ENCODE measurements at places on chromosomes 3 and 15.

GRCh38 chr3:39762537-39763070 is 46.8 kb upstream of the MYRIP start:
- DNase-seq, result no peak

GRCh38 chr3:52532517-52532837 is 1.2 kb downstream of the NT5DC2 start:
- peak; percentile 60 for DNase-seq

- DNase-seq, result no peak
These were observed 608.2 kb upstream of the CCDC54 start for GRCh38 chr3:106768941-106769480.

DNA sequence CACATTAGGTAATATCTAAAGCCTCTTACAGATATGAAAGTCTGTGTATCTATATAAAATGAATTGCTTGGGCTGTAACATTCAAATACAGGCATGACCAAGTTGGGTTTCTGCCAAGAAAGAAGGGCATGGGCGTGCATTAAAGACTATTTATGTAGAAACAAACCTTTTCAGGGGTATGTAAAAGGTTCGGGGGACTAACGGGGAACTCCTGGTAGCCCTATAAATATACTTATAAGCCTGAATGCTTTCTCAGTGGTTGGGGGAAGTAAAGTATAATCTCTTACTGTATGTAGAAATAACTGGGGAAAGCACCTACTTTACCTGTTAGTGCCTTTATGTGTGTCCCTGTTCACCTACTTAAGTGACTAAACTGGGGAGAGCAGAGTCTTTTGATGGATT is 154.5 kb upstream of the TBL1XR1 start:
- no peak for DNase-seq

- no peak for DNase-seq
These were observed 30.0 kb upstream of the ZNF280D start for GRCh38 chr15:56763141-56763895.

GRCh38 chr3:37501571-37502313 is 327.4 kb upstream of the LRRFIP2 start:
- DNase-seq, result no peak

GRCh38 chr3:21705769-21706168 is 45.2 kb downstream of the ZNF385D start:
- no peak for DNase-seq

DNA sequence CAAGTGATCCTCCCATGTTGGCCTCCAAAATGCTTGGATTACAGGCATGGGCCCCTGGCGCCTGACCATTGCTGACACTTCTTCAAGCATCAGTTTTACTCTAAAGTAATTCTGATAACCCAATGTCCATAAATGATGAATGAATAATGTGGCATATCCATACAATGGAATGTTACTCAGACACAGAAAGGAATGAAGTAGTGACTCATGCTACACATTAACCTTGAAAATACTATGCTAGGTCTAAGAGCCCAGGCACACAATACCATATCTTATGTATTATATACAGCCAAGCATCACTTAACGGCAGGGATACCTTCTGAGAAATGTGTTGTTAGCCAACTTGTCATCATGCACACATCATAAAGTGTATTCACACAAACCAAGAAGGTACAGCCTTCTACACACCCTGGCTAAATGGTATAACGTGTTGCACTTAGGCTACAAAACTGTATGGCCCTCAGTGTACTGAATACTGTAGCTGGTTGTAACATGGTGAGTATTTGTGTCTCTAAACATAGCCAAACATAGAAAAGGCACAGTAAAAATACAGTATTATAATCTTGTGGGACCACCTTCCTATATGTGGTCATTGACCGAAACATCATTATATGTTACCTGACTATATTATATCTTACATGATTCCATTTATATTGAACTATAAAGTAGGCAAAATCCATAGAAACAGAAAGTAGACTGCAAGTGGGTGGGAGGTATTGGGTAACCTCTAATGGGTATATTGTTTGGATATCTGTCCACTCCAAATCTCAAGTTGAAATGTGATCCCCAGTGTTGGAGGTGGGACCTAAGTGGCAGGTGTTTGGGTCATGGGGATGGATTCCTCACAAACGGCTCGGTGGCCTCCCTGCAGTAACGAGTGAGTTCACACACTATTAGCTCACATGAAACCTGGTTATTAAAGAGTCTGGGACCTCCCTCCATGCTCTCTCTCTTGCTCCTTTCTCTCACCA is 31.4 kb downstream of the MKRN2 start:
- peak; percentile 21 for DNase-seq

DNA sequence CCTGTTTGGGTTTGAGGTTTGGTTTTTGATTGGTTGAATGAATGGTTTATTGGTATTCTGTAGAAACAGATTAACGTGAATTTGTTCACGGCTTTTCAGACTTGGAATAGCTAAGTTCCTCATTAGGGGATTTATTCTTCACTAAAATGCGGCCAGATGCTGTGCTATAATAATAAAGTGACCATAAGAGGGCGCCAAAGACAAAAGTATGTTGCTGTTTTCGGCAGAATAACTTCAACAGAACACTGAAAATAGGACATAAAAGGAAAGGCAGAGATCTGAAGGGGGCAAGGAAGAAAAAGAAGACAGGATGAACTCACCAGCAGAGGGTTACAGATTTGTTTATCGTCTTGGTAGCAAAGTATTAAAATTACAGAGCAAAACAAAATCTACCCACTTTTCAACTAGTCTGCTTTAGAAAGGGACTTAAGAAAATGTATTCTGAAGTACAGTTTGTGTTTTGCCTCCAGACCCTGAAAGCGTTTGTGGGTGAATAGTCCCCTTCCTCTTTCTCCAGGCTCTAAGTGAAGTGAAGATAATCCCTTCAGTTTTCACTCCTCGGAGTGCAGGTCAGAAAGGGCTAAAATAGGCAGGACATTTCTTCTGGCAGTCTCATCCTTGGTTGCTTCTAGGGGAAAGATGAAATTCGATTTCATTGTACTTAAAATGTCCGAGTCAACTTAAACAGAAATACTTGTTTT is 147.6 kb downstream of the IL20RB start:
- DNase-seq, result peak; percentile 54

- no peak for DNase-seq
These were observed 475.6 kb downstream of the FOXP1 start for GRCh38 chr3:71107926-71108325.

DNA sequence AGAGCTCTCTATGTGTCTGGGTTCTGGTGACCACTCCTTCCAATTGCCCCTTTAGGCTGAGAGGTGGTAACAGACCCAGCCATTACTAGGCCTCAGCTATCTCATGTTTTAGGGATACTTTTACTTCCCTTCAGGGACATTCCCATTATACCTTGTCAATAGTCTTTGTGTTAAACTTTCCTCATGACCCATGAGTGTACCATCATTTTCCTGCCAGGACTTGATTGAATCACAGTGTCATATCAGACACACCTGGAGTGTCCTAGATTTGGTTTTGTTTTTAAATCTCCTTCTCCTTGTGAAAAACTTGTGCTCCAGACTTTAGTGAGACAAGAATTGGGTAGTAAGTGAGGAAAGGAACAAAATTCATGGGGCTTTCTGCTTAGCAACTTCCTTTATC is 136.6 kb downstream of the KCNAB1 start:
- no peak for DNase-seq

- DNase-seq, result no peak
These were observed 17.1 kb downstream of the TJP1 start for GRCh38 chr15:29805043-29805707.

GRCh38 chr3:100144255-100144866 is 30.1 kb upstream of the FILIP1L start:
- DNase-seq, result no peak

DNA sequence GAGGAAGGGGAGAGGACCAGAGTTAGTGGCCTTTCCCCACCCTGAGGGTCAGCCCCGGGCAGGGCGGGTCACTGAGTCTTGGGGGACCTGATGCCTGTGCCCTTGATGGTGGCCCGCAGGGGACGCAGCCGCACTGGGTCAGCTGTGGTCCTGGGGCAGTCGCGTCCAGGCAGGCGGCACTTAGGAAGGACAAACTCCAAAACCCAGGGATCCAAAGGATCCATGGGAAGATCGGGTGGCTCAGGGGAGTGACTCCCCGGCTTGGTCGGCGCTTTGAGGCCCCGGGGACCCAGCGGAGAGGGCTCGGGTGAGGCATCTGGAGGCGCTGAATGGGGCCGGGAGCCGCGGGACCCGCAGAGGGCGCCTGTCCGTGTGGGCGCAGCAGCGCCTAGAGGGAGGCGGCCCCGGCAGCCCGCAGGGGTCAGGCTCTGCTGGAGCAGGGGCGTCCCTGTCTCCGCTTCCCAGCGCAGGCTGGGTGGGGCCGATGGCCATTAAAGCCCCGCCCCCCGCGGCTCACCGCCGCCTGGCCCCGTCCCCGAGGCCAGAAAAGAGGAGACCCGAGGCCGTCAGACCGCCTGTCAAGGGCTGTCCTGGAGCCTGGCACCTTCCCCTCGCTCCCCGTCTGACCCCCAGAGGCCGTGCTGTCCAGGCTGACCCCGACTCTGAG is 17.5 kb downstream of the CIDEC start:
- no peak for DNase-seq

DNA sequence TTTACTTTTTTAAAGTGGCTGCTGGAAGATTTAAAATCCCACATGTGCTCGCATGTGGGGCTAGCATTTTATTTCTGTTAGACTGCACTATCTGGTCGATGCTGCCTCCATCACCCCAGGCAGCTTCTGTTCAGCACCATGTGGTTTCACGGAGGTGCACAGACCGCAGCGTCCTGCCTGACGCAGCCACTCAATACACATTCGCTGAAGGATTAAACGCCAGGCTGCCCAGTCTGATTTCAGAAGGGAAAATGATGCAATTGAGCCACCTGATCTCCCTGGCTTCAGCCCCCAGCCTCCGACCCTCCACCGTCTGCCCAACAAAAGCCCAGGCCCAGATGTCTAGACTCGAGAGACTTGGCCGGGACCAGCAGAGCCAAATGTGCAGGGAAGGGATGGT is 84.5 kb downstream of the MEGF11 start:
- no peak for DNase-seq

DNA sequence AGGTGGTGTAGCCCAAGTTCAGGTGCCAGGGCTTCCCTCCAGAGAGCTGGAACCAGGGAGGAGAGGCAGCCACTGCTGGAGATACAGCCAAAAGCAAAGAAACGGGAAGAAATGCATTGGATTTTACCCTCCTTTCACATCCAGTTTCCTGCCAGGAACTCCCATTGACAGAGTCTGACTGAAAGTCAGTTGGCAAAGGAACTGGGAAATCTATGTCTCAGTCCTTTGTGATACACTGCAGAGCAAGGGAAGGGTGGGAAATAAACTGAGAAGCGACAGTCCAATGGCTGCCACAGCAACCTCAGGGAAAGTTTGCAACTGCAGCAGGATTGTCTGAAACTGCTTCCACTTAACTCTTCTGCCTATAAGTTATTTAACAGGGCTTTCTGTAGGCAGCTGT is 142.6 kb downstream of the SATB1 start:
- no peak for DNase-seq

DNA sequence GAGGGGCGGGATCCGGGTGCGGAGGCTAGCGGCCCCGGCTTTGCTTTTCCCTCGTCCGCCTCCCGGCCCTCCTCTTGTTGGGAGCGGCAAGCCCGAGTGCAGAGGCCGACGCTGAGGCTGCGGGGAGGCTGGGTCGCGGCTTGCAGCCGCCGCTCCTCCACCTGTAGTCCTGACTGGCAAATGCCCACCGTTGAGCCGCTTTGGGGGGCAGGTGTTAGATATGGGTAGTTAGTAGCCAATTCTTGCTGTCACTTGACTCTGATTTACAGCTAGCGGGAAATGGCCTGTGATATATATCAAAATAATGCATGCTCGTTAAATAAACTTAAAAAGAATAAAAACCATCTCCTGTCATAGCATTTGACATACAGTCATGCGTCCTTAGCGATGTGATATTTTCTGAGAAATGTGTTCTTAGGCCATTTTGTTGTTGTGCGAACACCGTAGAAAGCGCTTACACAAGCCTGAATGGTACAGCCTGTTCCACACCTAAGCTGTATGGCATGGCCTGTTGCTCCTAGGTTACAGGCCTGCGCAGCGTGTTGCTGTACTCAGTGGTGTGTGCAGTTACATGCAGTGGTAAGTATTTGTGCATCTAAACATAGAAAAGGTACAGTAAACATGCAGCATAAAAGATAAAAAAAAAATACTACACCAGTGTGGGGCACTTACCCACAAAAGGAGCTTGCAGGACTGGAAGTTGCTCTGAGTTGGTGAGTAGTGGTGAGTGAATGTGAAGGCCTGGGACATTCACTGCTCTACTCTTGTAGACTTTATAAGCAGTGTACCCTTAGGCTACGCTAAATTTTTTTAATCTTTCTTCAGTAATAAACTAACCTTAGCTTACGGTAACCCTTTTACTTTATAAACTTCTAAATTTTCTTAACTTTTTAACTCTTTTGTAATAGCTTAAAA is 873 bp downstream of the CAPN7 start:
- DNase-seq, result no peak

GRCh38 chr15:70853318-70853972 is 512 bp downstream of the LARP6 start:
- peak; percentile 62 for DNase-seq

- no peak for DNase-seq
These were observed 8.9 kb downstream of the ADCY5 start for GRCh38 chr3:123439806-123440580.

- DNase-seq, result no peak
These were observed 27.9 kb downstream of the NCK1 start for GRCh38 chr3:136889947-136890346.

- DNase-seq, result no peak
These were observed 58.7 kb downstream of the P2RY1 start for GRCh38 chr3:152893647-152894046.

All from HTR-8/SVneo (cell line).